ENCODE measurements at places on chromosomes 16 and 17.
A peak's percentile ranks its signal among the peaks of the same experiment; 100 is the strongest.

DNA sequence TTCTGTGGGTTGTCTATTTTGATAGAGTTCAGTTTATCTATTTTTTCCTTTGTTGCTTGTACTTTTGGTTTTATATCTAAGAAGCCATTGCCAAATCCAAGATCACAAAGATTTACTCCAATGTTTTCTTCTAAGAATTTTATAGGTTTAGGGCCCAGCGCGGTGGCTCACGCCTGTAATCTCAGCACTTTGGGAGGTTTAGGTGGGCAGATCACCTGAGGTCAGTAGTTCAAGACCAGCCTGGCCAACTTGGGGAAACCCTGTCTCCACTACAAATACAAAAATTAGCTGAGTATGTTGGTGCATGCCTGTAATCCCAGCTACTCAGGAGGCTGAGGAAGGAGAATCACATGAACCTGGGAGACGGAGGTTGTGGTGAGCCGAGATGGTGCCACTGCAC, 13.7 kb upstream of the ITGA3 start:
- DNase-seq: no peak

GRCh38 chr16:951660-952301, 19.0 kb downstream of the LMF1 start:
- peak; percentile 40 for DNase-seq

GRCh38 chr17:41620583-41621434, 3.6 kb downstream of the KRT17 start:
- DNase-seq: no peak

- no peak for DNase-seq
Measured at GRCh38 chr17:79942011-79942405, 93.7 kb downstream of the TBC1D16 start.

DNA sequence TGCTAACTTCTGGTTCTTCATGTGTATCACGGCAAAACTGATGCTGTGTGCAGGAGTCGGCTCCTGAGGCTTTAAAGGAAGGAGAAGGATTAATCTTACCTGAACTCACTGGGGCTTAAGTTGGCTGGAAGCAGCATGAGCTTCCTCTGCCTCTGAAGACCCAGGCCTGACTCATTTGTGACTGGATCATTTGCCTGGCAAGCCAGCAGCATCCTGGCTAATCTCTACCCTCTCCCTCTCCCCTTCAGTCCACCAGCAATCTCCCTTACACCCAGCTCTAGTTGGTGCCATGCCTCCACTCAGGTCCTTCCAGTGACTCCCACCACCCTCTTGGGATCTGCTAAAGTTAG, 150.3 kb downstream of the IRX3 start:
- DNase-seq: peak; percentile 69

DNA sequence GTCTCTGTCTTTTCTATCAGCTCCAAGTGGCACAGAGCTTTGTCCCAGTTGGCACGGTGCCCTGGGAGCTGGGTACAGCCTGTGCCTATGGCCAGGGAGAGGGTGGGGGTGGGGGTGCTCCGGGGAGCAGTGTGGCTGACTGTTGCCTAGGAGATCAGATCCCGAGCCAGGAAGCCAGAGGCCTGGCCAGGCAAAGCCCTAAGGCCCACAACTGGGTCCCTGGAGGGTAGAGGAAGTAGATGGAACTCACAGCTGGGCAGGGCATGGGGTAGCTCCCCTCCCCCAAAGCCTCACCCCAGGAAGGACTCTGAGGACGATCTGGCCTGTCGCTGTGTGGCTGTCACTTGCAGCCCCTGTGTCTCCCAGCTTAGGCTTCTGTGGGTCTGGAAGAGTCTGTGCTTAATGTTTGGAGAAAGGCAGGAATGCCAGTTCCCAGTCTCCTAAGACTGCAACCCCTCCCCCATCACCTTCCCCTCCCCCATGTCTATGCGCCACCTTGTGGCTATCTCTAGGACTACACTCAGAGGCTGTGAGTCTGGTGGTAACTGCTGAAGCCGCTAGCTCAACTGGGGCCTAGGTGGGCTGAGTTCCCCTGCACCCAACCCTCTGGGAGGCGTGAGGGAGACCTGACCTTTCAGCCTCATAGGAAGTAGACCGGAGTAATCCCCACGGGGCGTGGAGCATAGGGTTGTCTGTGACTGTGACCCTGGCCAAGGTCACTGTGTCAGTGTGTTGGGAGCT, 12.6 kb downstream of the THRA start:
- peak; percentile 65 for DNase-seq

- no peak for DNase-seq
Measured at GRCh38 chr16:89912143-89912542, 6.5 kb upstream of the MC1R start.

DNA sequence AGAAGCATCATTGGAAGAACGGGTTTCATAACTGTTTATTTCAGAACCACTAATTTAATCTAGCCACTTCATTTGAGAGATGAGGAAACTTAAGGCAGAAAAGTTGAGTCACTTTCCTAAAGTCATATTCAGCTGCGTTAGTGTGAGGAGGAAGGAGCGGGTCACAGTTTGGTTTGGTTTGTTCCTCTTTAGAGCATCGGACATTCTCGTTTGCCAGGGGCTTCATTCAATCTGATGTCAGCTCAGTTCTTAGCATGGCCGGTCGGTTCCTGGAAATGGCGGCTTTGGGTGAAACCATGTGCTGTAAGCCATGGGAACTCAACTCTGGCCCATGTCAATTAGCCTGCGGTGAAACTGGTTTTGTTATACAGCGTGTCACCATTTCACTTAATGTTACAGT, 186.5 kb downstream of the LGALS9B start:
- no peak for DNase-seq

- DNase-seq: no peak
Measured at GRCh38 chr16:5027575-5028235, 6.0 kb downstream of the NAGPA start.

DNA sequence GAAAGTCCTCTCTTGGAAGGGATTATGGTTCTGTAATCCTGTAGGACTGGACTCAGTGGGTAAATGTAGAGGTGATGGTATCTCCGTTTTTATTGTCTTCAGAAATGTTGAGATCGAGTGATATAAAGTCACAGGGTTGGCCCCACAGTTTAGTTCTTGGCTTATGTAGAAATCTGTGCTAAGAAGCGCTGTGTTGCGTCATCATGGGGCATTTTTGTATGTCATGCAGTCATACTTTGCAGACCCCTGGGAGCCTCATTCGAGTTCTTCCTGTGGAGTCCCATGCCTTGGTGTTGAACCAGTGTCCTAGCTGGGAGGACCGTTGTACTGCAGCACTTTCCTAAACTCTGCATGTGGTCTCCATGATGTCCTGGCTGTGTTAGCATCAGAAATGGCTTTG, 619.7 kb downstream of the MAF start:
- DNase-seq: no peak

DNA sequence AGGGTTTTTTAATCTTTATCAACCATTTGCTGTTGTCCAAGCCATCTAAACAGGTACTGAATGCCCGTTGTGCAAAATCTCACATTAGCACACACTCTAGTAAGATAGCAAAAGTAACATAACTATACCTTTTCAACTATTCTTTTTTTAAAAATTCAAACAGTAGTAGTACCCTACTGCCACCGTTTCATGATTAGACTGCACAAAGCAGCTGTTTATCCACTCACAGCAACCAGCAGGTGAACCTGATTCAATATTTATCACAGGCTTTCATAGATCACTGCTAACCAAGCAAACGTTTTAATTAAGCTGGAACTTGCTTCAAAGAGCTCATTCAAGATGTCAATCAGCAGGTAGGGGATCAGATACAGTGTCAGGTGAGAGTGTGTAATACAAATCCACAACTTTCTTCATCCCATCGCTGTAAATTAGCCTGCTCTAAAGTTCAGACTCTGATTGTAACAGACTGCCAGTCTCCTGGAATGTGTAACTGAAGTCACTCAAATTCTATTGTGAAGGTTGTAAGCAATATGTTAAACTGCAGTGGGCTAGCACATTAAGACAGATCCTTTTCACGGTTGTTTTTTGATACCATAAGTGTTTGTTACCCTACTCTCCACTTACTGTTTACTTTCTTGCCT, 47.3 kb downstream of the BRIP1 start:
- no peak for DNase-seq

GRCh38 chr17:77213778-77214132, 73.0 kb downstream of the SEC14L1 start:
- no peak for DNase-seq

GRCh38 chr16:8113843-8114242, 476.5 kb downstream of the TMEM114 start:
- no peak for DNase-seq

- DNase-seq: no peak
Measured at GRCh38 chr16:2325181-2325580, 15.3 kb downstream of the ABCA3 start.

DNA sequence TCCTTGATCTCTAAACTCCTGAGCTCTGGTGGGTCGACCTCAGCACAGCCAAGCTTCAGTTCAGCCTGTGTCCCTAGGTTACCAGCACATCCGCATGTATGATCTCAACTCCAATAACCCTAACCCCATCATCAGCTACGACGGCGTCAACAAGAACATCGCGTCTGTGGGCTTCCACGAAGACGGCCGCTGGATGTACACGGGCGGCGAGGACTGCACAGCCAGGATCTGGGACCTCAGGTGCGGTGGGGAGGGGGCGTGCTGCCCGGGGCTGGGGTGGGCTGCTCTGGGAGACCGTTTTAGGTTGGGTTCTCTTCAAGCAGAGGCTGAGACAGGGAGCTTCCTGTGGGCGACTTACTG, 1.1 kb downstream of the MLST8 start:
- DNase-seq: no peak

DNA sequence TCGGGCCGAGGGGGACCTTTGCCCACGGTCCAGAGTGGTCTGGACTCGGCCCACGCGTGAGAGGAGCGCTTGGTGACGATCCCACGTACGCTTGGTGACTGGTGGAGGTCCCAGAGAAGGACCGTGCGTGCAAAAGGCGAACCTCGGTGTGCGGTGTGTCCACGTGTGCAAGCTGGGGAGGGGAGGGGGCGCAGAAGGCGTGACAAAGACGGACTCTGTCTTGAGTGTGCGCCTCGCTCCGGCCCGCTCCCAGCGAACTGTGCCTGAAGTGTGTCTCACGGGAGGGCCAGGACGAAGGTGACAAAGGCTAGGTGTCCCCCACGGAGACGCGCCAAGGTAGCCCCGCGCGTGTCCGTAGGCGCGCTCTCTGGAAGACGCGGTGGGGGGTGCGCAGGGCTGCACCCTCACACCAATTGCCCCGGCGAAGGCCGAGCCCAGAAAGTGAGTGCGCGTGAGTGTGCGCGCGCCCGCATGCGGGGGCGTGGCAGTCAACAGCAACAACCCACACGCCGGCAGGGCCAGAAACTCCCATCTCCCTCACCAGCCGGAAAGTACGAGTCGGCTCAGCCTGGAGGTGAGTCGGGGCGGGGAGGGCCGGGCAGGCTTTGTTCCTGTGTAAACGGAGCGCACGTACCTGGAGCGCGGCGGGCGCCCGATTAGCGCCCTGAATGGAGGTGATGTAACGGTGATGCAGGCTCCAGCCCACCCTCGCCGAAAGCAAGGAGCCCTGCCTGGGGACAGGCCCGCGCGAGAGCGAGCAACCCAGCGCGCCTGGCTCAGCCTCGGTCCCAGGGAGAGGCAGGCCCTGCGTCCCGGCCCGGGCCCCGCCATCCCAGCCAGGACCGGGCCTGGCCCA, at the start of gene GPRC5C:
Gene GPRC5C, plus strand, starts transcription at position 521 of the 856 bp plus-strand sequence. CDS start 7,689 bp downstream, outside the sequence.
- DNase-seq: peak; percentile 54

- peak; percentile 38 for DNase-seq
Measured at GRCh38 chr17:66098040-66098439, 93.9 kb downstream of the CEP112 start.

- no peak for DNase-seq
Measured at GRCh38 chr16:50169555-50170096, 16.5 kb downstream of the TENT4B start.

DNA sequence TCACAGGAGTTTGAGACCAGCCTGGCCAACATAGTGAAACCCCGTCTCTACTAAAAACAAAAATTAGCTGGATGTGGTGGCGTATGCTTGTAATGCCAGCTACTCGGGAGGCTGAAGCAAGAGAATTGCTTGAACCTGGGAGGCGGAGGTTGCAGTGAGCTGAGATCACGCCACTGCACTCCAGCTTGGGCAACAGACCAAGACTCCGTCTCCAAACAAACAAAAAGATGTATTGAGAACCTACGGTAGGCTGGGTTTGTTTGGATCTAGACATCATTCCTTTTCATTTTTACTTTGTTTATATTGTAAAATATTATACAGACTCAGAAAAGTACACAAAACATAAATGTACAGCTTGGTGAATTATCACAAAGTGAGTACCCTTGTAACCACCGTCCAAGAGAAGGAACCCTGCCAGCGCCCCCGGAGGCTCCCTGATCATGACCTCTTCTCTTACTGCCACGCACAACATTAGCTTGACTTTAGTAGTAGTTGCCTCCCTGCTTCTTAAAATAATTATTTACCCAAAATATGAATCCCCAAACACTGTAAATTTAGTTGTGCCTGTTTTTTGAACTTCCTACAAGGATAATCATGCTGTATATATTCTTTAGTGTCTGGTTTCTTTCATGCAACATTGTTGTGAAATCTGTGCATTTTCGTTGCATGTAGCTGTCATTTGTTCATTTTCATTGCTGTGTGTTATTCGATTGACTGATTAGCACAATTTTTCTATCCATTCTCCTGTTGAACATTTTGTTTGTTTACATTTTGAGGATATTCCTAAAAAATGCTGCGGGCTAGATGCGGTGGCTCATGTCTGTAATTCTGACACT, 56.5 kb downstream of the KSR1 start:
- no peak for DNase-seq

GRCh38 chr17:31568121-31568520, 176.6 kb downstream of the RAB11FIP4 start:
- DNase-seq: no peak

DNA sequence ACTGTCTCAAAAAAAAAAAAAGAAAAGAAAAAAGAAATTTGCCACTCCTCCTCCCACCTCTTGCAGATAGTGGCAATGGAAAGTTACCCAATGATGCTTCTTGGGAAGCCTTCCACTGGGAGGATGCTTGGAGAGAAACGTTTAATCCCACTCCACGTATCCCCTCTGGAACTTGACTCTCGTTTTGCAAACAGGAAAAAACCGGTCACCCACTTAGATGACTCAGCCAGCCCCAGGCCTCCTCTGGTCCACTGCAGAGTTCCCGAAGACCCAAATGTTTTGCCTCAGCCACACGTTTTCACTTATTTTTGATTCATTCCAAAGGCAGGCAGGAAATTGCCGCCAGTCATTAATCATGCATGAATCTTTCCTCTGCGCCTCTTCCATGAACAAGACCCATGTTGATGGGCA, 9.3 kb upstream of the TNFRSF17 start:
- DNase-seq: peak; percentile 98

DNA sequence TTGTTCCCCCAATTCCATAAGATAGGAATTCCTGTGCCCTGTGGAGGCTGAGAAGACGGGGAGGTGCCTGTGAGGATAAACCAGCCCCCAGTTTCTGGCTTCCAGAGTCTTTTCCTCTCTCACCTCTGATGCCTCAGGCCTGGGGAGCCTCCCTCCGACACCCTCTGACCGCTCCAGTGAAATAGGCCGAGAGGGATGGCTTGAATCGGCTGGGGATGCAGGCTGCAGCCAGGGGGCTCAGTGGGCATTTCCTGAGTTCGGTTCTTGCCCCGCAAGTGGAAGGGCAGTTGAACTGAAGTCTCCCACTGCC, 339.4 kb downstream of the SEC14L1 start:
- DNase-seq: no peak

DNA sequence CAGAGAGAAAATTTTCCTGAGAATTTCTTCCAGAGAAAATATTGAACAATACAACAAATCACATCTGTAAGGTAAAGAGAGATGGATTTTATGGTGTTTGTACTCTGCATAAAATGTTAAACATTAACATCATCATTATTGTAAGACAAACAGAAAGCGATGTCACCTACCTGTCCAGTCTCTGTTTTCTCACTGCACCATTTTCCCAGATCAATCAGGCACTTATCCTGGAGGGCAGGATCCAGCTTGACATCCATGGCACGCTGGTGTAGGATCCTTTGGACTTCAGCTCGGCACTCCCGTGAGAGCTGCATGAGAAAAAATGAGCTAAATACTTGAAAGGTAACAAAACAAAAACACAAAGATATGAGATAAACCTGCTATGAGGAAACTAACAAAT, 55.9 kb upstream of the CLEC18B start:
- DNase-seq: no peak

All from fibroblast of mammary gland (primary cell).